ENCODE measurements at places on chromosomes 1 and 21. TPM values are rescaled to one million over a fixed set of nuclear protein-coding genes. Genes with fewer than 3 reads are reported as not detected.
A peak's percentile ranks its signal among the peaks of the same experiment; 100 is the strongest.

XCL2 gene
- total RNA-seq, result not detected

GUCA2B gene
- not detected for total RNA-seq

PODN gene
- total RNA-seq, result 1.9 TPM

CCDC17 gene
- total RNA-seq, result 3.8 TPM

DNA sequence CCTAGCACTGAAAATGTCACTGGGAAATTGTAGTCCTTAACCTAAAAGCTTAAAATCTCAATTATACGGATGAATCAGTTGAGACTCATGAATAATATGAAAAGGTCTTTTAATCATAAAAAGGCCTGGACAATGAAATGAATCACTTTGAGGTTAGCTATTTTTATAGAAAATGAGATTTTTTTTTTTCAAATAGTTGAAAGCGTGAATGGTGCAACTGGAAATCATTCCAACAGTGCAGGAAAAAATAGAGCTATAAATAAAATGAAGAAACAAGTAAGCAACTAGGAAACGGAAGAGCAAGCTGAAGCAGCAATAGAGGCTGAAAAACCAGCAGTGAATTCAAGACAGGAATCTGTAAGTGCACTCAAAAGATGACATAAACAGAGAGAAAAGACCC is 142.9 kb downstream of the BACH1 start:
- peak; percentile 6 for DNase-seq
- H3K4me3 ChIP-seq, result no peak overlapping the region
- no peak overlapping the region for H3K27ac ChIP-seq
- no peaks in the 10 kb centered on the region for H3K27me3 ChIP-seq
- peaks cover 5% of the 10 kb centered on the region for H3K4me1 ChIP-seq

- no peaks in the 10 kb centered on the region for H3K27me3 ChIP-seq
- no peak within 1 kb of the TSS for H3K4me3 ChIP-seq
- H3K36me3 ChIP-seq, result no peaks in the 10 kb centered on the region
- H3K27ac ChIP-seq, result no peak within 1 kb of the TSS
- no peaks in the 10 kb centered on the region for H3K4me1 ChIP-seq
Observed at GRCh38 chr1:152806576-152806975, at the start of gene LCE1C. TSS of gene LCE1C (minus strand) at chr1:152806651. CDS start at chr1:152805478, 1,173 bp downstream.

- no peaks in the 10 kb centered on the region for H3K27me3 ChIP-seq
- no peak overlapping the region for H3K4me3 ChIP-seq
- H3K36me3 ChIP-seq, result no peaks in the 10 kb centered on the region
- peak; percentile 81 for DNase-seq
- H3K4me1 ChIP-seq, result no peaks in the 10 kb centered on the region
- no peak overlapping the region for H3K27ac ChIP-seq
Observed at GRCh38 chr1:223429313-223429731, 36.1 kb downstream of the CCDC185 start.
